ENCODE measurements at places on chromosomes 12 and 14.

DNA sequence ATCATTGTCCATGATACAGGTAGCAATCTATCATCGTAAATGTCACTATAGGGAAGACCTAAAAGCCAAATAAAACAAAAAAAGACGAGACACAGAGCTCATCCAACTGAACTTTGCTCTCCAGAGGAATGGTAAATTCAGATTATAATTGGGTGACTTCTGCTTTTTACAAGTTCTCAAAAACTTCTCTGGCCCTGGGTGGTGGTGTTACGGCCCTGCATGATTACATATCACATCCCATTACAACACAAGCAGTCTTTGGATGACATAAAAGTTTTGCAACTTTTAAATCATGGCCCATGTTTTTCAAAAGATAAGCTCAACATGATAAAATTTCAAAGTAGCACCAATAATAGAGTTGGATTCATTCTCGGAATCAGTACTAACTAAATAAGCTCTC, 299.6 kb downstream of the DIO2 start:
- no peak for DNase-seq

- peak; percentile 64 for DNase-seq
Measured at GRCh38 chr14:37142835-37143401, 29.5 kb downstream of the SLC25A21 start.

DNA sequence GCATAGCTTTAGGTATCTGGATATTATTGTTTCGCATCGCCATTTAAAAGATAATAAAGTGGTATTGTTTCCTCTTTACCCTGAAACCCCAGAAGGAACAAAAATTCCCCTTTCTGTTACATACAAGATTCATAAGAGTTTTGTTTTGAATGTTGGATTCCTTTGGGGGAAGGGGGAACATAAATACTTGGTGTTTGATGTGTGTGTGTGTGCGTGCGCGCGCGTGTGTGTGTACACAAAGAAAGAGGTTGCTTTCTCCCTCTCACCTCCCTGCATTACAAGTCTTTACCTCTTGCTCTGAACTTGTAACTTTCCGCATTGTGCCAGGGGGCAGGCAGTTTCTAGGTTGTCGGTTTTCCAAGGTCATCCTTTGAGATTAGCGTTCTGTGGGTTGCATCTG, 76.4 kb downstream of the GPATCH2L start:
- no peak for DNase-seq

- no peak for DNase-seq
Measured at GRCh38 chr14:92969871-92970270, 46.9 kb downstream of the CHGA start.

DNA sequence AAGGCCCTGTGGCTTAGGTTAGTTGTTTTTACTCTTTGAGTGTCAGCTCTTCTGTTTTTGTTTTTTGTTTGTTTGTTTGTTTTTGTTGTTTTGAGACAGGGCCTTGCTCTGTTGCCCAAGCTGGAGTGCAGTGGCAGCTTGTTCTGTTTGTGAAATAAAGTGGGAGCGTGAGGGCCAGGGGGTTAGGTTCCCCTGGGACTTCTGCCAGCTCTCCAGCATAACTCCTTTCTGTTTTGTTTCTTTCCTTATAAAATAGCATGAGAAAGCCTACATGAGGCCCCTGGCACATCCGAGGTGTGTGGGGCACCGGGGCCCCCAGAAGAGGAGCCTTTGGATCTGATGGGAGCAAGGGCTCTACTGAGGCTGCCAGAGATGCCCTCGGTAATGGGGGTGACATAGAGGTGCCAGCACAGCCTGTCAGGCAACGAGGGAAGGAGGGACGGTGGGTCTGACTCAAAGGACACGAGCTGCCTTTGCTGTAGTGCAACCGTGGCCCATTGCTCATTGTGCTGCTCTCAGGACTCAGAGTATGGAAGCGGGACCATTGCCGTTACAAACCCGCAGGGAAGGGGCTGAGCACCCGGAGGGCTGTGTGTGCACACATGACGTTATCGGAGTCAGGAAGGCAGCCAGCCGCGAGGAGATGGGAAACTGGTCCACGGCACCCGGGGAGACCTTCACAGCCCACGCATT, 9.1 kb upstream of the SERPINA11 start:
- no peak for DNase-seq

DNA sequence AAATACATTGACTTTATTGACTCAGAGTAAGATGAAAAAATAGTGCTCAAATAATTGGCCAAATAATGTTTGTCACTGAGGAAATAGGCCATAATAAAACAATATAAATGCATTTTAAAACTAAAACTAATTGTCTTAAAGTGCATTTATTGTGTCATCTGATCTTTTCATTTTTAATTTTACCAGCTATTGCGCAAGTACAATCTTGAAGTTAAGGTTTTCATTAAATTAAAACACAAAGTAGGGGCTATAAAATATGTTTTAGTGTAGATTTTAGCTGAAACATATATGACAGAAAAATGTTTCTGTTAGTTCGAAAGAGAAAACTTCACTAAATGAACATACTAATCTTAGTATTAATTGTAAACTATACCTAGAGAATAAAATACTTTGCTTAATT, 832.8 kb downstream of the FSCB start:
- DNase-seq: no peak

- no peak for DNase-seq
Measured at GRCh38 chr12:25051656-25052195, 102.8 kb upstream of the BCAT1 start.

GRCh38 chr12:131928080-131928710, 881 bp upstream of the PUS1 start:
- peak; percentile 37 for DNase-seq

DNA sequence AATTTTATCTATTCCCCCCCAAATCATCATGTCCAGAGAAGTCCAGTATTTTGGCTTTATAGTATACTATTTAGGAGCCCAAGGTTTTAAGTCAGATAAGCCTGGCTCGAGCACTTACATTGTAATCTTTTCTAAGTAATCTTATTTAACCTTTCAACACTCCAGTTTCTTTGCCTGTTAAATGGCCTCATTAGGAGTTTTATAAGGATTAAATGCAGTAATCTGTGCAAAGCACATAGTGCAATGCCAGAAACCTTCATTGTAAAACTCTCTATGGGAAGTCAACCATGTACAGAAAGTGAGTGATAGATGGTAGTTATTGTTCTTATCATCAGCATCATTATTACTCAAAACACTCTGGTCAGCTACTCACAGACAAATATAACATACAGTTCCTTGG, 1330.4 kb downstream of the SLC16A7 start:
- DNase-seq: no peak
